Upper lobe of left lung (tissue), 6 donors: ENCODE measurements at places on chromosomes 16 and 17. TPM values are rescaled to one million over a fixed set of nuclear protein-coding genes. Genes with fewer than 3 reads are reported as not detected.

DNA sequence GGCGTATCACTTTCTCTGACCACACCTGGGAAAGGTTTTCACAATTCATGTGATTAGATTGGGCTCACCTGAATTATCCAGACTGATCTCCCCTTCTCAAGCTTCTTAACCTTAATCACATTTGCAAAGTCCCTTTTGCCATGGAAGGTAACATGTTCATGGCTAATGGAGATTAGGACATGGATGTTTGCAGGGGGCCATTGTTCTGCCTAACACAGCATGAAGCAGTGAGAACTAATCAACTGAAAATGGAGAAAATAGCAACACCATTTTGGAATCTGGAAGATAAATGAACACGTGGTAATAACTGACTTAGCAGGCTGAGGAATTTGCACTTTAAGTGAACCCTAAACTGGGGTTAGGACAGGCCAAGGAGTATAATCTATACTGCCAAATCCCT is 25.0 kb upstream of the SBK1 start:
- DNase-seq = no peak

DNA sequence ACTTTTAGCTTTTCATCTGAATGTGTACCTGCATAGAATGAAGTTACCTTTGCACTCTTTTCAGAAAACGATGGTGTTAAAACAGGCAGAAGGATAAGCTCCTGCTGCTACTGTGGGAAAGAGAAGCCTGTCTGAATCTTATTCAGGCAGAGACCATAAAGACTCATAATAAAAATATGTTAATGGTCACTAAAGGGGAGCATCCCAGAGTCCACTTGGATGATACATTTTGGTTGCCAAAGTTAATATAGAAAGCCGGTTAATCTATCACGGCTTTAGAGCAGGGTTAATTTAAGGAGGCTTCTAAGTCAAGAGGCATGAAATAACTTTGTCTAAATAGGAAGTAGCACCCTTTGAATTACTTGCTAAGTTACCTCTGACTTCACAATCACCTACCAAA is 2.9 kb downstream of the MARCHF10 start:
- no peak for DNase-seq

DNA sequence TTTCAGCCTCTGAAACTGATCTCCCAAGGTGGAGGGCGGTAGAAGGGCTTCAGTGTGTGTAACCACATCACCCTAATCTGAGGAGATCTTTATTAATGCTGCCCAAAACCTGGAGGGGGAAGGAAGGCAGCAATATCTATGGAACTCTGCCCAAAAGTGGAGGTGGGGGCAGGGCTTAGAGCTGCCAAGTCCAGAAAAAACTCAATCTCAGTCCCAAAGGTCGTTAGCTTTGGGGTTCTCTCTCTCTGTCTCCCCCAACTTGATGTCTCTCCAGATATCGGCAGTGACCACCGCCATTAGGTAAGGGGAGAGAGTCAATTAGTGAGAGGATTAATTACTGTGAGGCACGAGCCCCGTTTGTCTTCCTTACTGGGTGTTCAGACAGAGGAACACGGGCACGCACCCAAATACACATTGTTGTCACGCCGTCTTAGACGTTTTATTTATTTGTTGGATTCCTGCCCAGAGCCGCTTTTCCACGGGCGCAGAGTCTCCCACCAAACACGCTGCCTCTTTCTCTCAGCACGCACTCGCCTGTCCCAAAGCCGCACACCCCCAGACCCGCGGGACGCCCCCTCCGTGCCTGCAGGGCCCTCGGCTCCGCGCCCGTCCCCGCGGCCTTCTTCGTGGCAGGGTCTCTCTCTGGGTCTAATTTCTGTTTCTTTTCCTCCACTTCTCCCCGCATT is 5.4 kb upstream of the LHX1 start:
- DNase-seq = no peak

DNA sequence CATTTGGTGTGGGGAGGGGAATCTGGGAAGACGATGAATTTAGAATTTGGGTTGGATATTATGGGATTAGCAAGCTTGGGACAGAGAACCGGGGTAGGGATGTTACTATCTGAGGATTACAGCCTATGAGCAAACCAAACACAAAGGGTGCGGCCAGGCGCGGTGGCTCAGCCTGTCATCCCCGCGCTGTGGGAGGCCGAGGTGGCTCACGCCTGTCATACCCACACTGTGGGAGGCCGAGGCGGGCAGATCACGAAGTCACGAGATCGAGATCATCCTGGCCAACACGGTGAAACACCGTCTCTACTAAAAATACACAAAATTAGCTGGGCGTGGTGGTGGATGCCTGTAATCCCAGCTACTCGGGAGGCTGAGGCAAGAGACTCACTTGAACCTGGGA is 60.9 kb downstream of the VPS53 start:
- no peak for DNase-seq

DNA sequence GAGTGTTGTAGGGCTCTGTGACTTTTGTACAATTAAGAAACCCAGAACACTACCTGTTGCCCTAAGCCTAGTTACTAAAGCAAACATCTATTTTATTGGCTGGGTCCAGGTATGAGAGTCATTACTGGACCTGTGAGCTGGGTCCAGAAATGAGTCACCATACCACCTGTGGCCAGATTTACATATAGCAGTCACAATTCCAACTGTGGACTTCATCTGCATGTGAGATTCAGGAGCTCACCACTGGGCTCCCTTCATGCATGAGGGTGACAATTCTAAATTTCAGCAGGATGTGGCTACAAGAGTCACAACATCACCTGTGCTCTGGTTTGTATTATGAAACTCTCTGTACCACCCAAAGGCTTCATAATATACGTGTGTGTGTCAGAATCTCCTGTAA is 2038.0 kb downstream of the TP53TG3F start:
- no peak for DNase-seq

GRCh38 chr17:37650419-37651003 is 7.3 kb upstream of the DDX52 start:
- DNase-seq = no peak

- DNase-seq = no peak
Measured at GRCh38 chr17:38628441-38628840, 22.7 kb upstream of the SRCIN1 start.

GRCh38 chr16:54204756-54205155 is 81.8 kb downstream of the IRX3 start:
- DNase-seq = no peak

OR3A2 gene
- not detected for total RNA-seq

FOXL1 gene
- 2.2 TPM for total RNA-seq

GUCY2D gene
- 3.8 TPM for total RNA-seq

OTOP2 gene
- total RNA-seq = not detected

HP gene
- total RNA-seq = 51.8 TPM

SOST gene
- not detected for total RNA-seq

TBX4 gene
- total RNA-seq = 29.4 TPM
